ENCODE measurements at places on chromosomes 6 and 20.
A peak's percentile ranks its signal among the peaks of the same experiment; 100 is the strongest.

GRCh38 chr20:37165031-37165430 lies 14.1 kb upstream of the RPN2 start:
- DNase-seq = no peak

DNA sequence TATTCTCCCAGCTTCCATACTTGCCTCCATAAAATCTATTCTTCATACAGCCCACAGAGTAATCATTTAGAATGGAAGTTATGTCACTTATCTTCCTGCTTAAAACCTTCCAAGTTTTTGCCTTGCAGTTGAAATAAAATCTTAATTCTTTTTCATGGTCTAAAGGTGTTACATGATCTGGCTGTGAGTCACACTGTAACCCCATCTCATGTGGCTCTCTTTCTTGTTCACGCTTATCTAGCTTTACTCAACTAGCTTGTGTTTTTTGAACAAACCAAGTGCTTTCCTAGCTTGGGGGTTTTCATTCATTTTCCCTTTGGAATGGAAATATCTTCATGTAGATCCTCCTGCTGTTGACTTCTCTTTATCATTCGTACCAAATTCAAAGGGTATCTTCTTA lies 23.6 kb upstream of the THEMIS start:
- DNase-seq = peak; percentile 15

GRCh38 chr20:4730780-4731179 lies 9.1 kb downstream of the PRND start:
- DNase-seq = peak; percentile 20

DNA sequence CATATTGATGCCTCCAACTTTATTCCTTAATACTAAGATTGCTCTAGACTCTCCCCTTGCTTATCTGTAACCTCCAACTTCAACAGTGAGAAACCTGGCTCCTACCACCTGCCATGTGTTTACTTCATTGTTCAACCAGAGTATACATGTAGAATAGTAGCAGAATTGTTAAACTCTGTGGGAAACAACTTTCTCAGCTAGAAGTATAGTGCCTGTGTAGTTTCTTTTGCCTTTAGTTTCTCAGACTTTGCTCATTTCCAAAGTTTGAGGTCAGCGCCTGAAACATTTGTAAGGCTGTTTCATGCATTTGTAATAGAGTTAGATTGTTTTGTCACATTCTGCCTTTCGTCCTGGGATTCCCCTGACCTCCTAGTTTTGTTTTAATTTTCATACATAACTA lies 34.9 kb upstream of the HECA start:
- no peak for DNase-seq

DNA sequence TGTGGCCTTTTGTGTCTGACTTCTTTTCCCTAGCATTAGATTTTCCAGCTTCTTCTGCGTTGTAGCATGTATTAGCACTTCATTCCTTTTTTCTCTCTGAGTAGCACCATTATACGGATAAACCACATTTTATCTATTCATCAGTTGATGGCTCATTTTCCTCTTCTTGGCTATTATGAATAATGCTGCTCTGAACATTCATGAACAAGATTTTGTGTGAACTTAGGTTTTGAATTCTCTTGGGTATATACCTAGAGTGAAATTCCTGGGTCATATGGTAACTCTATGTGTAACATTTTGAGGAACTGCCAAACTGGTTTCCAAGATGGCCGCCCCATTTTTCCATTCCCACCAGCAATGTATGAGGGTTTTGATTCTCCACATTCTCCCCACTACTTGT lies 28.7 kb downstream of the SLC22A16 start:
- DNase-seq = no peak

DNA sequence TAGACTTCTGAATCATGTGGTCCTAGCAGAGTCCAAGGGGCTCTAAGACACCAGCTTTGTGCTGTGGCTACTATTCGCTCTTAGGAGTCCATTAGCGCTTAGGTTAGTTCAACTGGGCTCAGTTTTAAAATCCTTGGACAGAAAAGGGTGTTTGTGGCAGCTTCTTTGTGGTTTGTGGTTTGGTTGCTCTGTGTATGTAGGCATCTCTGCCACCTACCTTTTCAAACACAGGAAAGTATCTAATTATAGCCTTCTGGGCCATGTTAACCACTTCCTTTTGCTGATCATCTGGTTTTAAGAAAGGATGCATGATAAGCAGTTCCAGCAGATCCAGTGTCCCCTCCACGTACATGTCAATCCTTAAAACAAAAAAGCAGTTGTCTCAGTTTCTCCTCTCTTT lies 10.8 kb downstream of the GSTA4 start:
- no peak for DNase-seq

DNA sequence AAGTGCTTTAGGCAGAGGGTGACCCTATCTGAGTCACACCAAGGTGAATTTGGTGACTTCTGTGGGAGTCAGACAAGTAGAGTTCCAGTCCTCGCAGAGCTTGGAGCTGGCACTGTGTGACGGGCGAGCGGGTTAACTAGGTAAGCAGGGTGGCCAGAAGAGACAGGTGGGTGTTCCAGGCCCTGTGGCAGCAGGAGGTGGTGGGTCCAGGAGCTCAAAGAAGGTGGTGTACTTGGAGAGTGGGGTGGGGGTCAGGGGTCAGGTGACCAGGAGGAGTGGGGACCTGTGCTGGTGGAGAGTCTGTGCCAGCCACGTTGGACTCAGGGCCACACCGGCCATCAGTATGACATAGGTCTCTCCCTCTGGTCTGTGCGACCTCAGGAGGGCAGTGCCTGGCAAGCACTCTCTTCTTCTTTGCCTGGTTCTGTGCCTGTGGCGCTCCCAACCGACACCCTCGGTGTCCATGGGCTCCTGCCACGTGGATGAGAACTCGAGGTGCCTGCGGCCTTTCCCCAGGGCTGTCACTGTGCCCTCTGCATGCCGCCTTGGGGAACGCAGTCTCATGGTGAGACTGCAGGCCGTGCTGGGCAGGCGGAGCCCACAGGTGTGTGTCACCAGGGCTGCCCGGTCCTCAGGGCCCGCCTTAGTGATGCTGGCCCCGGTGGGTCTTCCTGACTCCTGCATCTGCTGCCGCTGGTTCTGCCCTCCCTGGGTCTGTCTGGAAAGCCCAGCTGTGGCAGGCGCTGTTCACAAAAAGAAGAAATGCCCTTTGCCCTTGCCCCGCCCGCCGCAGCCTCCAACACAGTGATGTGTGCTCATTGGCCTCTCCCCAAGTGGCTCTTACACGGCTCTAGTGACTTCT lies 1.6 kb downstream of the MRGBP start:
- DNase-seq = no peak

GRCh38 chr6:139595183-139595582 lies 220.7 kb upstream of the CITED2 start:
- no peak for DNase-seq

DNA sequence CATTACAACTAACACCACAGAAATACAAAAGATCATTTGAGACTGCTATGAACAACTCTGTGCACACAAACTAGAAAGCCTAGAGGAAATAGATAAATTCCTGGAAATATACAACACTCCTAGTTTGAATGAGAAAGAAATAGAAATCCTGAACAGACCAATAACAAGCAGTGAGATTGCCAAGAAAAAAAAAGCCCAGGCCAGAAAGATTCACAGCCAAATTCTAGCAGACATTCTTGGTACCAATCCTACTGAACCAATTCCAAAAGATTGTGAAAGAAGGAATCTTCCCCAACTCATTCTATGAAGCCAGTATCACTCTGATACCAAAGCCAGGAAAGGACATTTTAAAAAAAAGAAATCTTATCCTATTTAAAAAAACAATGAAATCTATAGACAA lies 7.0 kb upstream of the CDK19 start:
- peak; percentile 20 for DNase-seq

GRCh38 chr6:139144490-139145085 lies 9.7 kb downstream of the HECA start:
- no peak for DNase-seq

DNA sequence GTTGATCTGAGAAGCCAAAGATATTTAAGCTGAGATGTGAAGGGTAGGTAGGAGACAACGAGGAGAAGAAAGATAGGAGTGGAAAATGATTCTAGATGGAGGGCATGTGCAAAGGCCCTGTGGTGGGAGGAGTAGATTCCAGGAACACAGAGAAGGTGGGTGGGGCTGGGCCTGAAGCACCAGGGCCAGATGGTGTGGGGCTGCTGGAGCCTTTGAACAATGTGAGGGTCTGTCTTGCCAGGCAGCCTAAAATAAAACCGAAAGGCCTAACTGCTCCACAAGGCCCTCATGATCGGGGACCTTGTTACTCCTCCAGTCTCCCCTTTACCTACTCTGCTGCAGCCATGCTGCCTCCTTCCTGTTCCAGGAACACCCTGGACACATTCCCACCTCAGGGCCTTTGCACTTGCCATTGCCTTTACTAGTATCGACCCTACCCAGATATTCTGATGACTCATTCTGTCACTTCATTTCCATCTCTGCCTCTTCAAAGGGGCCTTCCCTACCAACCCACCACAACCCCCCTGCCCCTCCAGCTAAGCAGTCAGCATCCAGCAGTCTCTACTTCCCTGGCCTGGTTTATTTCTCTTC lies 20.0 kb downstream of the FAM110A start:
- no peak for DNase-seq

GRCh38 chr20:16123623-16124022 lies 449.6 kb downstream of the KIF16B start:
- DNase-seq = no peak

DNA sequence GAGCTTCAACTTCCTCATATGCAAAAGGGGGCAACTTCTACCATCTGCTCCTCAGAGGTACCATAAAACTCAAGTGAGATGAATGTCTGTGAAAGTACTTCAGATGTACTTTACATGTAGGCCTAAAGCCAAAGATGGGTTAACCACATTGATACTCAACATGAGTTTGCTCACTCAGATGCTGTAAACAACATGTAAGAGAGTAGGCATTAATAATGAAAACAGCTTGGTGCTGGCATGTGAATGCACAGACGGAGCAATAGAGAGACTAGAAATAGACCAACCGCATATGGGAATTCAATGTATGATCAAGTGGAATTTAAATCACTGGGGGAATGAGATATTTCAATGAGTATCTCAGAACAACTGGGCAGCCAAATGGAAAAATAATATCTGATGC lies 143.8 kb upstream of the CDYL start:
- DNase-seq = no peak

DNA sequence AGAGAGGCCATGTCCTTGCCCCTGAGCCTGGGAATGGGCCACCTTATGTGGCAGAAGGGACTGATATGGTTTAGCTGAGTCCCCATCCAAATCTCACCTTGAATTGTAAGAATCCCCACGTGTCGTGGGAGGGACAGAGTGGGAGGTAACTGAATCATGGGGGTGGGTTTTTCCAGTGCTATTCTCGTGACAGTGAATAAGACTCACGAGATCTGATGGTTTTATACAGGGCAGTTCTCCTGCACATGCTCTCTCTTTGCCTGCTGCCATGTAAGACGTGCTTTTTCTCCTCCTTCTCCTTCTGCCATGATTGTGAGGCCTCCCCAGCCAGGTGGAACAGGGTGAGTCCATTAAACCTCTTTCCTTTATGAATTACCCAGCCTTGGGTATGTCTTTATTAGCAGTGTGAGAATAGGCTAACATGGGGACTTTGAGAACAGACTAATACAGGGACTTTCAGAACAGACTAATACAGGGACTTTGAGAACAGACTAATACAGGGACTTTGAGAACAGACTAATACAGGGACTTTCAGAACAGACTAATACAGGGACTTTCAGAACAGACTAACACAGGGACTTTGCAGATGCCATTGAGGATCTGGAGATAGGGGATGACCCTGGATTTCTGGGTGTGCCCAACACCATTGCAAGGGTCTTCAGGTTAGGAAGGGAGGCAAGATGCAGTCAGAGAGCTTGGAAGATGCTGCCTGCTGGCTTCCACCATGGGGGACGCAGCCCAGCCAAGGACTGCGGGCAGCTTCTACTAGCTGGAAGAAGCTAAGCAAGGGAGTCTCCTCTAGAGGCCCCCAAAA lies 86.9 kb downstream of the RAMACL start:
- no peak for DNase-seq

GRCh38 chr20:63191400-63191799 lies 24.5 kb downstream of the YTHDF1 start:
- peak; percentile 92 for DNase-seq

DNA sequence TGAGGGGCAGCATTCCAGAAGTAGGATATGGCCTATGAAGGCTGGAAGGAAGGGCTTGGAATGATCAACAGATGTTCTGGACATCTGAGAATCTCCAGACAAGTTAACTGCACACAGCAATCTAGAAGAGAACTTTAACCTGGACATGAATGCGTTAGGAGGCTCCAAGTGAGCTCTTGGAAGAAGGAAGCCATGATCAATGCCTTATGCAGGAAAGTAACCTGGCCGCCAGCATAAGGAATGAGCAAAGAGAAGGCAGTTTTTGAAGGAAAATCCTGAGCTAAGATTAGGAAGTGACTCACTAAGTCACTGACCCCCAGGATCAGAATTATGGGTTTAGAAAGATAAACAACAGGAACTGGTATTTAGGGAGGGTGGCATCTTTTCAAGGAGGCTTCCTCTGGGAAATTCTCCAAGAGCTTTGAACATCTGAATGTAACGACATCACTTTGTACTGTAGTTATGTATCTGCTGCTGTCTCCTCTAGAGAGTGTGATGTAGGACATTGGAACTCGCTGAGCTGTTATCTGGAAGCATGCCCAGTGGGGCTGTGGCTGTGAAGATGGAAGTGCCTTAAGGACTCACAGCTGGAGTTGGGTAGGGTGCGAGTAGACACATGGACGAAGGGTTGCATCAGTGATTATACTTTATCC lies 236.8 kb downstream of the PACRG start:
- peak; percentile 93 for DNase-seq

Data from MCF 10A (cell line).